ENCODE measurements at places on chromosomes 5 and 9. TPM values are rescaled to one million over a fixed set of nuclear protein-coding genes. Genes with fewer than 3 reads are reported as not detected.

The ADAMTS6 gene
- 16.8 TPM for total RNA-seq

DNA sequence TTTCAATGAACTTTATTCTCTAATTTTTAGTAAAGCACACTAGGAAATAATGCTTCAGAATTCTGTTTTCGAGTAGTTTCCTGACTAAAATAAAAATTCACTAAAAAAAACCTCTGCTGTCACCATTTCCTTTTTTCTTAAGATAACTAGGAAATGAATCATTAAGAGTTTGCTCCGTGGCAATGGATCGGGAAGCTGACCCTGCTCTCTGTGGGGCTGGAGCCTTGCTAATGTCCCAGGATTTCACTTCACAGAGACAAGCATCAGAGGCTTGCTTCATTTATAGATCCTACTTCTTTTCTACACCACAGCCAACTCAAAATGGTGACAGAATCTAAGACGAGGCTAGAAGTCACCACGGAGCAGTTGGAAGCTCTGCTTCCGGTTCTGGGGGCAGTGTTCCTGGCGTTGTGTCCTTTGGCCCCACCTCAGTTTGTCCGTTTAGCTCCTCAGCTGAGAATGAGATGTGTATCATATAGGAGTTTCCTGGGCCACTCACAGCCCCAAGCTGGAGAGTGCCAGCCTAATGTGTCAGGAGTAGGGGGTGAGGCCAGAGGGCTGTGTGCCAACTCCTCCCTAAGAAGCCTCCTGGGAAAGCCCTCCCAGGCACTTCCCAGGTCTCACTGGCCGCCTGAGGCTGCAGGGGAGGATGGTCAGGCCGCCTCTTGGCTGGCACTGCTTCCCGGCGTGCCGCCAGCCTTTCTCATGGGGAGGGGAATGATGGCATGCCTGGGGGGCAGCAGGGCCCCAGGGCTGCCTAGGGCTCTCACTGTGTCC lies 19.6 kb downstream of the TENT4A start:
- no peaks in the 10 kb centered on the region for H3K27me3 ChIP-seq
- H3K4me3 ChIP-seq, result no peak overlapping the region
- H3K4me1 ChIP-seq, result peaks cover 30% of the 10 kb centered on the region
- DNase-seq, result no peak
- no peaks in the 10 kb centered on the region for H3K36me3 ChIP-seq

- DNase-seq, result peak; percentile 15
- no peaks in the 10 kb centered on the region for H3K4me1 ChIP-seq
- no peak overlapping the region for H3K27ac ChIP-seq
- H3K27me3 ChIP-seq, result no peaks in the 10 kb centered on the region
- H3K4me3 ChIP-seq, result no peak overlapping the region
Observed at GRCh38 chr5:110590187-110590586, 136.3 kb downstream of the TMEM232 start.

DNA sequence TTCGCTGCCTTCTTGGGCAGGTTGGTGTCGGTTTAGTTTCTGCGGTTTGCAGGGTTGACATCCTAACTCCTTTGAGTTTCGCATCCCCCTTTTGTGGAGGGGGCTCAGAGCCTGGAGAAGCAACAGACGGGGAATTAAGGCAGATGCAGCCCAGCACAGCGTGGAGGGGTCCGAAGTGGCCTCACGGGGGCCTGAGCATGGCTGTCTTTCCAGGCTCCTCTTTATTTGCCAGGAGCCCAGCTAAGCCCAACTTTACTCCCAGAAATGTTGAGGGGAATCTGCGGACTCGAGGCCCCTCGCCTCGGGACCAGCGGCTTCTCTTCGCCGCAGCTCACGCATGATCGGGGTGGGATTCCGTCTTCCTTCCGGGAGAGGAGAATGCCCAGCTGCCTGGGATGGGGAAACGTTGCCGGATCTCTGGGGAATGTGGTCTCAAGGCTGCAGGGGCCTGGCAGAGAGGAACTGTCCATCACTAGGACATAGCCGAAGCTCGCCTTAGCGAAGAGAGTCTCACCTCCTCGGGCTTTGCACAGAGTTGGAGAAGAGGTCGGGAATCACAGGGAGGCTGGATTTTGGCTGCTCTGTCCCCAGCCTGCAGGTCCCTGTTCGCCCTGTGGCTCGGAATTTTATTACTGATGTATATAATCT lies 1.3 kb downstream of the RAI14 start:
- H3K4me3 ChIP-seq, result peak overlapping the region; percentile 70
- H3K4me1 ChIP-seq, result peaks cover 4% of the 10 kb centered on the region
- DNase-seq, result peak; percentile 51
- peak overlapping the region; percentile 82 for H3K27ac ChIP-seq

All from lung (tissue), 17 donors.